Dermis lymphatic vessel endothelial cell (primary cell): ENCODE measurements at places on chromosomes 1 and 21. TPM values are rescaled to one million over a fixed set of nuclear protein-coding genes. Genes with fewer than 3 reads are reported as not detected.

The USP48 gene
- 54.8 and 66.9 TPM in 2 replicates for total RNA-seq

The TNFRSF8 gene
- total RNA-seq: under 0.01 TPM in 1 of 2 replicates, not detected in the other

The PTPN7 gene
- not detected in 2 replicates for total RNA-seq

The DIRAS3 gene
- 0.54 and 0.95 TPM in 2 replicates for total RNA-seq

The BMP8B gene
- total RNA-seq: under 0.01 and 0.22 TPM in 2 replicates

The TNNI3K gene
- 0.09 and 0.33 TPM in 2 replicates for total RNA-seq

The ZNF281 gene
- total RNA-seq: 22.3 and 22.5 TPM in 2 replicates

The STRIP1 gene
- total RNA-seq: 44.1 and 45.8 TPM in 2 replicates
